ENCODE measurements at places on chromosomes 3 and 15.

DNA sequence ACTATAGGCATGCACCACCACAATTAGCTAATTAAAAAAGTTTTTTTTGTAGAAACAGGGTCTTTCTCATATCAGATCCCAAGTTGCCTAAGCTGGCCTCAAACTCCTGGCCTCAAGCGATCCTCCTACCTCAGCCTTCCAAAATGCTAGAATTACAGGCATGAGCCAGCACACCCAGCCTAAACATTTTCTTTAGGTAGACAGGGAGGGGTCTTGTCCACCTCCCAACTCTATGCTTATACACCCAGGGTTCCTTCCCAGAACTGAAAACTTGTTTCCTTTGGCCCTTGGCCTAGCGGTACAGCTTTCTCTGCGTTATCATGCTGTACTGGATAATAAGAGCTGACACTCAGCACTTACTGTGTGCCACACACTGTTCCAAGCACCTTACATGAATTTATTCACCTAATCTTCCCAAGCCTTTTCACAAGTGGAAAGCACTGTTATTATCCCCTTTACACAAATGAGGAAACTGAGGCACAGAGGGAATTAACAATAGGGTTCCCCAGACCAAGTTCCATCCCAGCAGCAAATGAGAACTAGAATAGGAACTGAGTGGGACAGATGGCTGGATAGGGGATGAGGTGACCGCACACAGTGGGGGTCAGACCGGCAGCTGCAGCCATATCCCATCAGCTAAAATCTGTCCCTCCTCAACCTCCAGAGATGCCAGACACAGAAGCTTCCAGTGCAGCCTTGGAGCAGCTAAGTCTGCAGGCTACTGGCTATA is 150.8 kb downstream of the MEGF11 start:
- no peak for DNase-seq

- DNase-seq: no peak
These were observed 23.4 kb upstream of the SLC41A3 start for GRCh38 chr3:126107203-126107939.

- DNase-seq: no peak
These were observed 20.1 kb downstream of the CADM2 start for GRCh38 chr3:84978843-84979242.

- DNase-seq: peak; percentile 70
These were observed 39.2 kb upstream of the POLR2M start for GRCh38 chr15:57667171-57667849.

All from astrocyte of the spinal cord (primary cell).